ENCODE measurements at places on chromosomes 6 and 20. TPM values are rescaled to one million over a fixed set of nuclear protein-coding genes. Genes with fewer than 3 reads are reported as not detected.

Gene DNAAF9
- 14.5 TPM for total RNA-seq

Gene EPHA7
- 0.11 TPM for total RNA-seq

DNA sequence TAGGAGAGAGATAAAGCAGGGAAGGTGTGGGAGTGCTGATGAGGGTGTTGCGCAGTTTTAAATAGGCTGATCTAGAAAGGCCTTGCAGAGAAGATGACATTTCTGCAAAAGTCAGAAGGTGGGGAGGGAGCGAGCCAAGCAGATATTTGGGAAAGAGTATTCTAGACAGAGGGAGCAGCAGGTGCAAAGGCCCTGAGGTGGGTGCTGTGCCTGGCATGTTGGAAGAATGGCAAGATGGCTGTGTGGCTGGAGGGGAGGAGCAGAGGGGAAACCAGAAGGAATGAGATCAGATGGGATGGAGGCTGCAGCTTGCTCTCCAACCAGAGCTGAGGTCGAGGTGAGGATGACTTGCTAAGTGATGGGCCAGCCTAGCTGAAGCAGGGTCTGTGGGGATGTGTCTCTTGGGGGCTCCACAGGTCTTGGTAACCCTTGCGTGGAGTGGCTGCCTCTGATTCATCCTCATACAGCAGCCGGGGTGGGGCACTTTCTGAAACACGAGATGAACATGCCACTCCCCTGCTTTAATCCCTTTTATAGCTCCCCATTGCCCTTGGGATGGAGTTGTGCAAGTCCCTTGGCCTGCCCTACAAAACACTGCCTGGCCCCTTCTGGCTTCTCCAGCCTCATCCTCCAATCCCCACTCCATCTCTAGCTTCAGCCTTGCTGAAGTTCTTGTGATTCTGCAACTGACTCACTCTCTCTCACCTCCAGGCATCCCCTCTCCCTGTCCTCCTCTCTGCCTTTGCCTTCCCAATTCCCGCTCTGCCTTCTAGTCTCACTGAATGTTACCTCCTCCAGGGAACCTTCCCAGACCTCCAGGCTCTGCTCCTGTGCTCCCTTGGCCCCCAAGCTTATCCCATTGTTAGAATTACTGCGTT is 94.1 kb downstream of the CDH22 start:
- no peak overlapping the region for H3K27ac ChIP-seq
- no peak for DNase-seq
- H3K4me1 ChIP-seq, result no peaks in the 10 kb centered on the region
- no peaks in the 10 kb centered on the region for H3K36me3 ChIP-seq
- no peaks in the 10 kb centered on the region for H3K27me3 ChIP-seq
- H3K4me3 ChIP-seq, result no peak overlapping the region

Gene FHL5
- 12.2 TPM for total RNA-seq

Gene DUSP22
- 54.6 TPM for total RNA-seq

Gene SLC17A9
- total RNA-seq, result 0.31 TPM

Gene BAG2
- 1.8 TPM for total RNA-seq

Gene NR2E1
- not detected for total RNA-seq

DNA sequence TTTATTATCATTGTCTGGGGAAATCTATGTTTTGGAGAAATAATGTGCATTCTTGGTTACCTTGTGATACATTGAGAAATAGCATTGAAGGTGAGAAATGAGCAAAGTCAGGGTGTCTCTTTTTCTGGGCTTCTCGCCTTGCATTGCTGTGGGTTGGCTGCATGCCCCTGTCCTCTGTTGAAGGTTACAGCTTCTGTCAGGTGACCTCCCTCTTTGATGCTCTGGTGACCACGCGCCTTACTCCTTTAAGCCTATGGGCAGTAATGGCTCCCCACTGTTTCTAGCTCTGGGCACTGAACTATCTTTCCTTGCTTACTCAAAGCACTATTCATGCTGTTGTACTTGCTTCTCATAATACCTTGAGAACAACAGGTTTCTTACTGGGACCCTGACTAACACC is 14.6 kb downstream of the ADGRB3 start:
- H3K27ac ChIP-seq, result no peak overlapping the region
- DNase-seq, result no peak
- no peak overlapping the region for H3K4me3 ChIP-seq
- H3K27me3 ChIP-seq, result no peaks in the 10 kb centered on the region

All from esophagus squamous epithelium (tissue), 5 donors.